Activated T-cell treated with anti-CD3 and anti-CD28 coated beads, Interleukin-2, amount 50 U/mL, for 4 hours (primary cell): ENCODE measurements at places on chromosomes 5 and 9. TPM values are rescaled to one million over a fixed set of nuclear protein-coding genes. Genes with fewer than 3 reads are reported as not detected.

The IL9 gene
- total RNA-seq = 198 TPM

The BRINP1 gene
- total RNA-seq = not detected

The MEIKIN gene
- not detected for total RNA-seq

The NR2F1 gene
- total RNA-seq = 0.21 TPM

DNA sequence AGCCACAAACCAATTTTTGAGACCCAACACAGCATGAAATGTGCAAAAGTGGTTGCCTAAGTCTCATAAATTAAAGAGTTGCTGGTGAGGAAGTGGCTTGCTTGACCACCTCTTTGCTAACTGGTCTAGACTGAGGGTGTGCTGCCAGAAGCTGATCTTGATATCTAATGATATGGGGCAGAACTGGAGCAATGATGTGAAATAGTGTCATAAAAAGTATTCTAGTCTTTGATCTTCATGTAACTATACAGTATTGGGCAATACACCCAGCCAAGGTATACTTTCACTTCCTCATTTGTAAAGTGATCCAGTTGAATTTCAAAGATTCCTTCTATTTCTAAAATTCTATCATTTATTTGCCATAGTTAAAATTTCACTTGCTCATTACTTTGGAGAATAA is 5.9 kb upstream of the YTHDC2 start:
- DNase-seq = no peak

DNA sequence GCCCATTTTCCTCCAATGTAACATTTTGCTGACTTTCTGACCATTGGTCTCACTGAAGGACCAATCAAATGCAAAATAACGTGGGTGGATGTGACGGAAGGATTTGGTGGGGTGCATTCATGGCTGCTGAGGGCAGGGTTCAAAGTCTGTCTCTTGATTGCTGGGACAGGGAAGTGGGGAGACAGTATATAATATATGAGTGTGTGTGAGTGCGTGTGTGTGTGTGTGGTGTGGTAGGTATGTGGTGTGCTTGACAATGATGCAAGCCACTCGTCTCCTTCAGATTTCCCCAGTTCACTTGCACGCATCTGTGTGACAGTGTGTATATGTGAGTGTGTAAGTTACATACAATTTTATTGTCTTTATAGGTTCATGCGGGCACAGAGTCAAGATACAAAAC is 477.3 kb downstream of the DIRAS2 start:
- DNase-seq = no peak

- no peak for DNase-seq
These were observed 495.9 kb downstream of the CSNK1G3 start for GRCh38 chr5:124007675-124008398.

GRCh38 chr9:129362287-129363000 is 184.4 kb upstream of the IER5L start:
- DNase-seq = no peak

- DNase-seq = no peak
These were observed 458.3 kb downstream of the SPOCK1 start for GRCh38 chr5:137040641-137041340.

- DNase-seq = no peak
These were observed 91.6 kb upstream of the TAF11L2 start for GRCh38 chr5:17406423-17406838.

DNA sequence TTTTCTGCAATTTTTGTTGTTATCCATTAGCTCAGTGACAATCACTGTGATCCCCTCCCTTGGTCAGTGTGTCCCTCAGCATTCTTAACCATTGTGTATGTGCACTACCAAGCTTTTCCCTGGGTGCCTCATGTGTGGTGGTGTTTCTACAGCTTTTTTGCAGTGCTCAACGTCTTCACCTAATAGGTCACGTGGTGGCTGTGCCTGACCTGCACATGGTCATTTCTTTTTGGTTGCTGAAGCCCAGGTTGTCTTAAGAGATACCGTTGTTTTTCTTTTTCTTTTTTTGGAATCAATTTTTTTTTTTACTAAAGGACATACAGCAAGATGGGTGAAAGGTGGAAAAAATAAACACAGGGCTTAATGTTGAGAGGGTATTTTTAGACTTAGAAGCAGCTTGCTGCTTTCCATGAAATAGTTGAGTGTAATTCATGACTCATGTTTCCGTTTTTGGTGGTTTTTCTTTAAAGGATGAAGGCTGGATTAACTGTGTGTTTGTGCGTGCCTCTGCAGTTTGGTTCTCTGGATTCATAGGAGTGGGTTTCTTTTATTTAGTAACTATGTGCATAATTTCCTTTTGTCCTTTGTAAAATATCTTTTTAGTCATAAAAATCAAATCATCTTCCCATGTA is 22.2 kb downstream of the SH3GL2 start:
- no peak for DNase-seq

DNA sequence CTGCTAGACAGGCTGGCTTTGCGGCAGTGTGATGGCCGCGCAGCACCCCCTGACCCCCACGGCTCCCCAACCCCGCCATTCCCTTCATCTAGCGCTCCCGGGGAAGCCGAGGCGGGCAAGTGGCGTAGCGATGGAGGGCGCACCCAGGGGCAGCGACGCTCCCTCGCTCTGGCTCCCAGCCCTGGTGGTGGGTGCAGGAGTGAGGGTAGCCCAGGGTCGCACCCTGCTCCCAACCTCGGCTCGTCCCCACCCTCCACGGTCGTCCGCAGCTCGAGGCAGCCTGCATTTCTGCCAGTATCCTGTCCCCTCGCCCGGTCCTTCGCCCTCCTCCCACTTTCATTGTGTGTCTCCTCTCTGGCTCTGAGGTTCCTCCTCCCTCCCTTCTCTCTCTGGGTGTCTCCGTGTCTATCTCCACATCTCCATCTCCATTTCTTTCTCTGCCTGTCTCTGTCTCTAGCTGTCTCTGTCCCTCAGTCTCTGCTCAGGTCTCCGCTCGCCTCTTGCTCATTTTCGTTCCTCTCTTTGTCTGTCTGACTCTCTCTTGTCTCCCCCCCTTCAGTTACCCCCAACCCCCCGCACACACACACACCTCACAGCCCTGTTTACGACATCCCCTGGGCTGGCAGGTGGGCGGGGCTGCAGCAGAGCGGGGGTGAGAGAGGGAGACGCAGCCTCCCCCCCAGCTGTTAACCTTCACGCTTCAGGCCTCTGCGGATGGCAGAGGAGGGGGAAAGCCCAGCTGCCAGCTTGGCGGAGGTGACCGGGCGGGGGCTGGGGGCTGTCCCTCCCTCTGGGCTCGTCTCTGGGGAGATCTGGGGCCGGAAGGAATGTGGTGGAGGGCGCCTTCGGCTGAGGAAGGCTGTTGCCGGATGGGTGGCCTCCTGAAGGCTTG is 48.7 kb upstream of the PSD2 start:
- peak; percentile 81 for DNase-seq

GRCh38 chr9:34501372-34501771 is 21.4 kb downstream of the ENHO start:
- no peak for DNase-seq

DNA sequence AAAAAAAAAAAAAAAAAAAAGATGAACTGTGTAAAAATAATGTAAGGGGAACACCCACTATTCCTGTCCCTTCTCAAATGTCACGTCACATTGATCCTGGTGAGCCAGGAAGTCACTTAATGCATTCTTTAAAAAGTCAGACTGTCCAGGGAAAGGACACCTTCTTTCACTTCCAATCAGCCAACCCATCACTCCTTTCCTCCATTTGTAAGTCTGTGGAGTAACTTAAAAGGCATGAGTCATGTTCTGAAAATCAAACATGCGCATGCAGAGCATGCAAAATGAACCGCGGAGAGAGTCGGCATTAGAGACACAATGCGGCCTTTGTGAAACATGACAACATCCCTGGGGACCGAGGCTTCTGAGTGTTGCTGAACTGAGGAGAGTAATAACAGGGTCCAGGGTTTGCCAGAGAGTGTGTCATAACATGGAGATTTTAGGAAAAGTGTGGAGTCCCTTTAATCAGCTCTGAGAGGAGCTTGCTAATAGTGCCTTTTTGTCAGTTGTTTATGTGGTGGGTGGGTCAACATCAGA is 77.6 kb upstream of the SEMA6A start:
- no peak for DNase-seq

GRCh38 chr9:108582726-108583125 is 273.1 kb downstream of the ACTL7B start:
- no peak for DNase-seq

DNA sequence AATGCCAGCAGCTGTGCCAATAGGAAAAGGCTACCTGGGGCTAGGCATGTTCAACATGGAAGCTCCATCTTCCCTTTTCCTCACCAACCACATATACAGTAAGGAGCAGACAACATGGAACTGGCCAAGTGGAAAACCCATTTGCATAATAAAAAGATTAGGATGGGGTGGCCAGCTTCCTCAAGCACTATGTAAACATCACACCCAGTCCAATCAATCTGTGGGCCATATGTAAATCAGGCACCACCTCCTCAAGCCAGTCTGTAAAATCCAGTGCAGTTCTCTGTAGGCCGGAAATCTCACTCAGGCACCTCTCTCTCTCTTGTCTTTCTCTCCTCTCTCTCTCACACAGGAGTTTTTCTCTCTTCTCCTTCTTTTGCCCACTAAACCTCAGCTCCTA is 360.2 kb upstream of the GRIA1 start:
- DNase-seq = no peak

GRCh38 chr5:156407251-156407650 is 80.3 kb downstream of the SGCD start:
- no peak for DNase-seq

DNA sequence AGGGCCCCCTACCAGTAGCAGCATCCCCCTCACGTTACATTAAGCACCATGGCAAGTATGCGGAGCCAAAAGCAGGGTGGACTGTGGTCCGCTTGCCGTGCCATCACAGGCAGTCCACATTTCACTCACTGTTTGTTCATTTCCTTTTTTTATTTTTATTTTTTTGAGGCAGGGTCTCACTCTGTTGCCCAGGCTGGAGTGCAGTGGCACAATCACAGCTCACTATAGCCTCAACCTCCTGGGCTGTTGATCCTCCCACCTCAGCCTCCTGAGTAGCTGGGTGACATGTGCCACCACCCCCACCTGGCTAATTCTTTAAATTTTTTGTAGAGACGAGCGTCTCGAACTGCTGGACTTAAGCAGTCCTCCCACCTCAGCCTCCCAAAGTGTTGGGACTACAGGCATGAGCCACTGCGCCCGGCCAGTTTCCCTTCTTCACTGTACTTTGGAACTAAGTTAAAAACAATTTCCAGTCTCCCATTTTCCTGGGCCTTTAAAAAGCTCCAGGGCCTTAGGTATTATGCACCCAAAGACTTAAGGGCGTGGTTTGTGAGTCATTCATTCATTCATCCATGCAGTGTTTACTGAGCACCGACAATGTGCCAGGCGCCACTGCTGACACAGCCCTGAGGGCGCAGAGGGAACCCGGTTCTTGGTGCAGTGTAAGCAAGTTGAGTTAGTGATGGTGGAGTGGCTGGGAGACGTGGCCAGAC is 19.9 kb downstream of the PRRX2 start:
- no peak for DNase-seq

DNA sequence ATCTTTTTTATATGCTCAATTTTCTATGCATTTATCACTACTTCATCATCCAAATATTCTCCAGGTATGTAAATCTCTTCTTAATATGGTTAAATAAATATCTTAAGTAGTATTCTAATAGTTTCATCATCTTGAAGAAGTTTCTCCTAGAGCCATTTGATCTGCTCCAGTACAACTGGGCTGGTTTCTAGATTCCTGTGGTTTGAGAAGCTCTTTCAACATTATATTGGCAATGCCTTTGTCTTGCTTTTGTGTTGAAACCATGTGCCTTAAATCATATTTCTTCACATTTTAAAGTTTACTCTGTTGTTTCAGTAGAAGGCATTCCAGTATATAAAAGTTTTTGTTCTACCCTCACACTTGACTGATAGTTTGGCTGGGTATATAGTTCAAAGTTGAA is 27.6 kb downstream of the MBLAC2 start:
- DNase-seq = no peak

- no peak for DNase-seq
These were observed 7.1 kb upstream of the ORM1 start for GRCh38 chr9:114315723-114316363.

DNA sequence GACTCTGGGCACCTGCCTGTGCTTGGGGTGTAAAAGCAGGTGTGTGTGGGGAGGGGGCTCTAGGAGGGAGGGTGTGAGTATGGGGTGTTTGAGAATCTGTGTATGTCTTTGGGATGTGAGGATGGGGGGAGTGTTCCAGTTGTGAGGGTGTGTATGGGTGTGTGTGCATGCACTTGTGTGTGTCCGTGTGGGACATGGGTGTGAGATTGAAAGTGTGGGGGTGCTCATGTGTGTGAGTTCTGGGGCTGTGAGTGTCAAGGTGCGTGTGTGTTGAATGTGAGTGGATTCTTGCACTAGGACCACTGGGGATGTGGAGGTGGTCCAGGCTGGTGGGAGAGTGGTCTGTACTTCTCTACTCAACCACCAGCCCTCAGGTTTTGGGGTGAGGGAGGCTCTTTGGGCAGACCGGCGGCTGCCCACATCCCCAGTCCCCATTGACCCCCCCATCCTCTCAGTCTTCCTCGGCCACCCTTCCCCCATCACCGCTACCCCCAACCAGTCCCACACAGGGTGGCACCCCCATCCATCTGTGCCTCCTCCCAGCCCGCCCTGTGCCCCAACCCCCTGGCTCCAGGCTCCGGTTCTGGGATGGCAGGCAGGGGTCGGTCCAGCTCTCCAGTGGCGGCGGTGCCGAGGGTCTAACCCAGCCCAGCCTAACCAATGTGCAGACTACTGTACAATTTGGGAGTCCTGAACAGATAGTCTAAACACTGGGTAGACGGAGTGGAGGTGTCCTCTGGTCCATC is 31.5 kb downstream of the GOLGA2 start:
- no peak for DNase-seq

GRCh38 chr9:93010056-93010455 is 48.4 kb upstream of the SUSD3 start:
- no peak for DNase-seq

DNA sequence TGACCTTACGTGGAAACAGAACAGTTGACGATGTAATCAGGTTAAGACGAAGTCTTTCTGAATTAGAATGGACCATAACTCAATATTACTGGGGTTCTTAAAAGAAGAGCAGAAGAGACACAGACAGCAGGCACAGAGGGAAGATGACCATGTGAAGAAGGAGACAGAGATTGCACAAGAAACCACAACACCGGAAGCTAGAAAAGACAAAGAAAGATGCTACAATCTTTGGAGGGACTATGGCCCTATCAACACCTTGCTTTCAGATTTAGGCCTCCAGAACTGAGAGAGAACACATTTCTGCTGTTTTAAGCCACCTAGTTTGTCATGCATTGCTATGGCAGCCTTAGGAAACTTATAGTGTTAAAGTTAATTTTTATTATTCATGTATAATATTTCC is 27.1 kb downstream of the CDH9 start:
- no peak for DNase-seq

DNA sequence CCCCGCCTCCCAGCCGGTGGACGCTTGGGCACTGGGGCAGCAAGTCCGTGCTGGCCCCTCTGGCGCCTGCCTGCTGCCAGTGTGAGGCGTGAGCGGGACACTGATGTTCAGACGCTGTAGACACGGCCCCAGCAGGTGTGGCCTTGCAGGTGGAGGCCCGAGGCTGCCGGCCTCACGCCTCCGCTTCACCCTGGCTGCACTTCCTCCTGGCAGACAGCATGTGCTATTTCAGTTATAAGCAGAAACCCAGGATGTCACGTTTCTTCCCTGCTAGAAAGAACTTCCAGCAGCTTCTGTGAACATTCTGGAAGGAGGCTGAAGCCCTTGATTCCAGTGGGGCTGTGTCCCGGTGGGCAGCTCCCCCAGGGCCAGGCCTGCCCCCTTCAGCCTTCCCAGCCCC is 114.8 kb upstream of the FCN2 start:
- DNase-seq = no peak

GRCh38 chr9:6926436-6926835 is 168.7 kb downstream of the KDM4C start:
- DNase-seq = no peak

GRCh38 chr5:41980870-41981269 is 55.8 kb downstream of the FBXO4 start:
- no peak for DNase-seq
